Fibroblast of pulmonary artery (primary cell): ENCODE measurements at places on chromosomes 11 and 22.
A peak's percentile ranks its signal among the peaks of the same experiment; 100 is the strongest.

- DNase-seq = no peak
Observed at GRCh38 chr11:126963603-126964363, 36.8 kb downstream of the KIRREL3 start.

GRCh38 chr11:57703341-57703740, 8.7 kb downstream of the MED19 start:
- no peak for DNase-seq

DNA sequence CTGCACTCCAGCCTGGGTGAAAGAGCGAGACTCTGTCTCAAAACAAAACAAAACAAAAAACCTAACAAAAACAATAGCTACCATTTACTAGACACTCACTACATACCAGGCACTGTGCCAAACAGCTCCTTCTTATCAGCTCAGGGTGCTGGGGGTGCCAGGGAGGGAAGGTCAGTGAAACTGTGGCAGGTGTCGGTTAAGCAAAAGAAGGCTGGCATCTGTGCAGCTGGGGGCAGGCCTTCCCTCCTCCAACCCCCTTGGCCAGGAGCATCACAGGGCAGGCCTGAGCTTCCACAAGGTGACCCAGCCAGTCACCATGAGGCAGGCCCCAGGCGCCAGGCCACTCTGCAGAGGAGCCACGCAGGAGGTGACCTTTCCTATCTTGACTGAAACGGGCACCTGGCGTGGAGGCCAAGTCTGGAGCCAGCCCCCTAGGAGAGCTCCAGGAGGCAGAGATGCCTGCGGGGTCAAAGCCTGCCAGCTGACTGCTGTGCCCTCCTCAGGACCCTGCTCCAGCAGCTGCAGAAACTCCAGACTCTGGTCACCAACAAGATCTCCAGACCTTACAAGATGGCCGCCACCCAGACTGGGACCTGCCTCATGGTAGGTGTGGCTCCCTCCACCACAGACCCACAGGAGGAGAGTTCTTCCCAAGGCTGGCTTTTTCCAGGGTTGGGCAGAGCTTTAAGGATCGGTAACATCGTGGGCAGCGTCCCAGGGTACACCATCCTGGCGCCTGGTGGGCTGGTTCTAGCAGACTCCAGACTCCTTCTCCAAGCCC, 31.3 kb upstream of the DGKZ start:
- no peak for DNase-seq

- no peak for DNase-seq
Observed at GRCh38 chr11:2684581-2684980, 15.2 kb downstream of the KCNQ1OT1 start.

GRCh38 chr11:60378354-60378753, at the start of gene MS4A7:
Gene MS4A7, plus strand, starts transcription at chr11:60378532. Its CDS starts 4,610 bp downstream, at chr11:60383142.
- no peak for DNase-seq

GRCh38 chr11:120079750-120080610, 57.9 kb downstream of the TRIM29 start:
- DNase-seq = no peak

- DNase-seq = peak; percentile 6
Observed at GRCh38 chr22:45584121-45584570, 81.5 kb downstream of the FBLN1 start.
